ENCODE measurements at places on chromosomes 7 and 10.

GRCh38 chr7:6316226-6316625 lies 43.8 kb upstream of the CYTH3 start:
- ATAC-seq = no peak

DNA sequence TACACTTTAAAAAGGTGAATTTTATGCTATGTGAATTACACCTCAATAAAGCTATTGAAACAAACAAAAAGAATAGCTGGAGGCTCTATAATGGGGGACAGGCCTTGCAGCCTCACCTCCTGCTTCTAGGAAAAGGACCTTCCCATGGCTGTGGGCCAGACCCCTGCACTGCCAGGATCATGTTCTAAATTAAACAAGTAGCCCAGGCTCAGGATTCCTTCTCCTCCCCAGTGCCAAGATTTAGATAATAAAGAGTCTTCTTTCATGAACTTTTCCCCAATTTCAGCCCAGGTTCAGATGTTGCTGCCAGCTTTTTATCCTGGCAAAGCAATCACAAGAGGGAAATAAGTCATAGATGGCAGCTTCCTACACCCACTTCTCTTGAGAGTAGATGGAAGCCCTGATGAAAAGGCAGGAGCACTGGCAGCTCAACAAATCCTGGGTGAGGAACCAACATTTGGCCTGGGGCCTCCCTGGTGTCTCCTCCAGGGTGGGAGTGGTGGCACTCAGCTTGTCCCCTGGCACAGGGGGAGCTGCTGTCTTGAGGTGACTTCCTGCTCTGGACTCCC lies 22.2 kb upstream of the CAMK2B start:
- no peak for ATAC-seq

GRCh38 chr7:74206589-74207120 lies 3.2 kb upstream of the LAT2 start:
- peak; percentile 79 for ATAC-seq

- peak; percentile 89 for ATAC-seq
These were observed 473.9 kb downstream of the AUTS2 start for GRCh38 chr7:70072220-70072619.

DNA sequence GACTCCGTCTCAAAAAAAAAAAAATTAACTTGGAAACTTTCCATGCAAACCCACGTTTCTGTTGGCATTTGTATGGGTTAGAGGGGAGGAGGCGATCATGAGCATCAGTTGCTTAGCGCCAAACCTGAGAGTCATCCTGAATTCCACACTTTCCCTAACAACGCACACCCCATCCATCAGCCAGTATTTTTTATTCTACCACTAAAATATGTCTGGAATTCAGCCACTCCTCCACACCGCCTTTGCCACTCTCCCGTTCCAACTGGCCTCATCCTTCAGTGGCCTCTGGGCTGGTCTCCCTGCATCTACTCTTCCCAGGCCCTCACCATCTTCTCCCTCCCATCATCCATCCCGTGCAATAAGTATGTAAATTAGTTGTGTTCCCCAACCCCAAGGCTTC lies 4.7 kb upstream of the LMBR1 start:
- ATAC-seq = no peak

DNA sequence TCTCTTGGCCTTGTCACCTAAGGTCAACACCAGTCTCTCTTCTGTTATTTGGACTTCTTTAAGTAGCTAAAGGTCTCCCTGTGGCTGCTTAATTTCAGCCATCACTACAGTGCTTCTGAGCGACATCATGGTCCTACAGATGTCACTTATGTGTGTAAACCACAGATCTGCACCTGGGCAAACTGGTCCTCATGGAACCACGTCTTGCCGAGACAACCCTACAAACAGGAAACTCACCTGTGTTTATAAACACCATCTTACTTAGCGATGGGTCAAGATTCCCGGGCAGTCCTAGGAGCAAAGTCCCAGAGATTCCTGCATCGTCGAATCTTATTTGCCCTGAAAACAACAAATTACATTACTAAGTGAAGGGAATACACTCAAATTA lies 27.8 kb downstream of the KLF6 start:
- ATAC-seq = no peak

DNA sequence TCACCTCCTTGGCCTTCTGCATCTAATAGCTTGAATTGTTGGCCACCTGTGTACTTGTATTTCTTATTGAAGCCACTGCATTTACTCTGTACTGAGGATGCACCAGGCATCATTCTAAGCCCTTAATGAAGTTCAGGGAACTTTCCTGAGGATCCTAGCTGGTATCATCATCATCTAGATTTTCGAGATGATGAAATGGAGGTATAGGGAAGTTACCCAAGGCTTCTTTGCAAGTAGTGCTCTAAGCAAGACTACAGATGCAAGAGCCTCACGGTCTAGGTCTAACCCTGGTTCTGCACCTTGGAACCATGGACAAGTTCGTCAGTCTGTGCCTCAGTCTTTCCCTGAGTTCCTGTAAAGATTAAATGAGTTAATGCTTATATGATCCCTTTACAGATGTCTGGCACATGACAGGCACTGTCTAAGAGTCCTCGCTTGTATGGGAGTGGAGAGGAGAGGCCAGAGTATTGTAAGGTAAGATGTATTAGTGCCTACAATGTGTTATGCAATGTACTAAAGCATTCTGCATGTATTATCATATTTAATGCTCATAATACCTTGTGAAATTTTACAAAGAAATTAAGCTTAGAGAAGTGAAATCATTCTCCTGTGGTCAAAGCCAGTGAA lies 145.1 kb downstream of the KCNMA1 start:
- no peak for ATAC-seq

DNA sequence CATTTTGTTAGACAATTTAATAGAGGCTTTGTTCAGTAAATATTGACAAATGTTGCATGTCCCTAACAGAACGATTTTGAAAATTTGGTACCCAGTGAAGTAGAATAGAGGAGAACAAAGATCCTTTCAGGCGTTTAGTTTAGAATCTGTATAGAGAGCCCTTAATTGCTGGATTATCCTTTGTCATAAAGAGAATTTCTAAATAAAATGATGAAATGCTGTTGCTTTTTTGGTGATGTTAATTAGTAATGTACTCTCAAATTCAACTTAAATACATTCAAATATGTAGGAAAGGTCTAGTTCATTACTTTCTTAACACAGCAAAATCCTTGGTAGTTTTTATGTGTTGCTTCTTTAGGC lies 1.2 kb downstream of the LUC7L2 start:
- ATAC-seq = no peak

DNA sequence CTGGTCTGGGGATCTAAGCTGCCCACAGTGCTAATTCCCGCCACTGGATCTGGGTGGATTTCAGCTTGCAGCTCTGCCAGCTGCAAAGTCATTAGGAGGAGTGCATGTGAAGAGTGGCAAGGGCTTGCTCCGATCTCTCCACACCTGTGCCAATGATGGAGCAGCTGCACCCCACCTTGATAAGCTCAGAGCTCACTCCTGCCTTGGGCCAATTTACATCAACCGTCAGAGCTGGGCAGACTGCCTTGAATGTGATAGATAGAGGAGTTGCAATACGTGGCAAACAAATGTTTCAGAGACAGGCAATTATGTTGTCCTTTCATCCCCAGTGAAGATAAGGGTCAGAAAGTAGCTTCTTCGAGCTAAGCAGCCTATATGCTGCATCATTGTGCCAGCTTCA lies 379.9 kb downstream of the SH2D4B start:
- ATAC-seq = no peak

GRCh38 chr7:7157177-7157886 lies 25.0 kb upstream of the C1GALT1 start:
- no peak for ATAC-seq

DNA sequence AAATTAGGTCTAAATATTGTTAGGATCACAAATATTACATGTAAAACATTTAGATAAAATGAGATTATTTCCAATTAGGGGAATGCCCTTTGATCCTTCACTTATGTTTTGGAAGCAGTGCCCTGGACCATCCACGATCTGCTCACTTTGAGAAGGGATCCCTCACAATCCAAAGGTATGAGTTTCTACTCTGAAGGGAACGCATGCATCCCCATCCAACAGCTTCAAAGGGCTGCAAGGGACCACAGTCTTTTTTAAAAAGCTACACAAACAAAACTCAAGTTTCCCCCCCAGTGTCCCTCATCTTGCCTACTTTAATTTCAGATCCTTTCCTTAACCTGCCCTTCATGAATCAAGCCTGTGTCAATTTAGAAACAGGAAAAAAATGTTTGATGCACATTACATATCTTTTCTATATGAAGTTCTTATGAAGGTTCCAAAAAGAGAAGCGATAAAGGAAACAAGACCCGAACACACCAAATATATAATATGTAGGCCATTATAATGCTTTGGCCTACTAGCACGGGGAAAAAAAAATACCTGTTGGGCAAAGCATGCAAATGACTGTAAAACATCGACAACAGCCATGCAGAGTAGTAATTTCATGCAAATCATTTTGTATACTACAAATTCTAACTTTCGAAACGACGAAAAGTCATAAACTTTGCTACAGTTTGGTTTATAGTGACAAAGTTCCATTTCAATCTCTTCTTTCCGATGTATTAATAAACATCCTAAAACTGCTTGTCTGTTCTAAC lies 2.0 kb downstream of the EIF3A start:
- ATAC-seq = no peak

GRCh38 chr10:2913474-2913873 lies 153.9 kb upstream of the PFKP start:
- ATAC-seq = no peak

GRCh38 chr10:22317076-22317370 lies 835 bp downstream of the COMMD3 start:
- no peak for ATAC-seq

DNA sequence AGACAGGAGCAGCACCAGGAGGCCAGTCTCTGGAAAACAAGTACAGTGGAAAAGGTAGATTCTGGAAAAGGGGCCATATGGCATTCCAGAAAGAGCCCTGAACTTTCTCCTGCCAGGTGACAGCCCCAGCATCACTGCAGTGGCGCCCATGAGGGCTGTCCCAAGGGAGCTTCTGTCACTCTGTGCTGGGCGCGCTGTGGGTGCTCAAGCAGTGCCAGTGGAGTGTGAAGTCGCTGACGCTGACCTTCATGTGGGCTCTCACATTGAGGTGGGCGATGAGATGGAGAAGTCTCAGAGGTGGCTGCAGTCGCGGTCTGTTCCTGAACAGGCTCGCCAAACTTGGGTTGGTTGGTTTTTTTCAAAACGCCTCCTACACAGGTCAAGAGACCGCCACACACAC lies 38.2 kb downstream of the FKBP6 start:
- no peak for ATAC-seq

DNA sequence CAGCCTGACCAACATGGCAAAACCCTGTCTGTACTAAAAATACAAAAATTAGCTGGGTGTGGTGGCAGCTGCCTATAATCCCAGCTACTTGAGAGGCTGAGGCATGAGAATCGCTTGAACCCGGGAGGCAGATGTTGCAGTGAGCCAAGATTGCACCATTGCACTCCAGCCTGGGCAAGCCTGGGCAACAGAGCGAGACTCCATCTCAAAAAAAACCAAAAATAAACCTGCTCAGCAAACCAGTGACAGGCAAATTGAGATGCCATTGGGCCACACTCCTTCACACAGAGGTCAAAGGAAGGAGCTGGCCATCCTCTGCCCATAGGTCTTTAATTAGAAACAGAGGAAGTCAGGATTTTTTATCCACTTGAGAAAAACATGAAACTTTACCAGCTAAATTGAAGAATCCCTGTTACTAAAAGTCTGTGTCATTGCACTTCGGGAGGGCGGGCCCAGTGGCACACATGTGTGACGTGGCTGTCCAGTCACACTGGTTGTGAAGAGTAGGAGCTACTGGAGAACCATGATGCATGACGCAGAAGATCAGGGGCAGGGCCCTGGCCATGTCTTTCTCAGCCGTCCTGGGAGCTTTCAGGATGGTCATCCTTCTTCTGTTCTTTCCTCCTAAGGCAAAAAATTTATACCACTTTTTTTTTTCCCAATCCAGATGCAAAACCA lies 118.3 kb upstream of the ZNF438 start:
- no peak for ATAC-seq

- ATAC-seq = no peak
These were observed 2.2 kb upstream of the LAT2 start for GRCh38 chr7:74207586-74207985.

DNA sequence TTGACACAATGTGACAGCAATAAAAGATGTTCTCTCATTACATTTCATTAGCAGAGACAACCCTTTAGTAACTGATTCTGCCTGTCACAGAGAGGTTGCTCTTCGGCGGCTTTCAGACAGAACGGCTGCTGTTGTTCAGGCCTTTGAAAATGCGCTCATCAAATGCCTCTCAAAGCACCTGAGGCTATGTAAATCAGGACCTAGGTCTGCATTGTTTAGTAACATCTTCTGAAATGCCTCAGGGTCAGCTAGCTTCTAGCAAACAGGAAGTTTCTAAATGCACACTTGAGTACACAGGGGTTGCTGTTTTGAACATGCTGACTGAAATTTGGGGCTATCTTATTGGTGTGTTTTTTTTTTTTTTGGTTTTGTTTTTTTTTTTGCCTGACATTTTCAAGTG lies 143.3 kb upstream of the DKK1 start:
- no peak for ATAC-seq

GRCh38 chr7:85593355-85593754 lies 406.5 kb upstream of the SEMA3D start:
- ATAC-seq = no peak

DNA sequence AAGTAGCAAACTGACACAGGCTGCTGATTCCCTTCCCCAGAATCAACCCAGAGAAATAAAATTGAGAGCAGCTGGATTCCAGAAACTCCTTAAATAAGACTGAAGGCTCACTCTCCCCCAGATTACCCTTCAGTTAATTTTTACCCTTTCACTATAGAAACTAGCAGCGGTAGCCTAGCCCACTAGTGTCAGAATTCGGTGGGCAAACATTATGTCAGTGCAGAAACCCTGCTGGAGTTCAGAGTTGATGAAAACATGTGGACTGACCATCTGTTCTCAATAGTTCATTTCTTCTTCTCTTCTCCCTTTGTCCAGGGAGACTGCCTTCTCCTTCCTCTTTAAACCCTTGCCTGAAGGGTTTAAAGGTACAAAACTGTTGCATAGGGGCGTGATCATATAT lies 100.1 kb downstream of the PODXL start:
- no peak for ATAC-seq

GRCh38 chr7:30468791-30469190 lies 9.8 kb downstream of the NOD1 start:
- ATAC-seq = peak; percentile 35

GRCh38 chr7:1291845-1292765 lies 59.4 kb downstream of the UNCX start:
- no peak for ATAC-seq

- ATAC-seq = no peak
These were observed 754.7 kb downstream of the GRID1 start for GRCh38 chr10:85611746-85612377.

DNA sequence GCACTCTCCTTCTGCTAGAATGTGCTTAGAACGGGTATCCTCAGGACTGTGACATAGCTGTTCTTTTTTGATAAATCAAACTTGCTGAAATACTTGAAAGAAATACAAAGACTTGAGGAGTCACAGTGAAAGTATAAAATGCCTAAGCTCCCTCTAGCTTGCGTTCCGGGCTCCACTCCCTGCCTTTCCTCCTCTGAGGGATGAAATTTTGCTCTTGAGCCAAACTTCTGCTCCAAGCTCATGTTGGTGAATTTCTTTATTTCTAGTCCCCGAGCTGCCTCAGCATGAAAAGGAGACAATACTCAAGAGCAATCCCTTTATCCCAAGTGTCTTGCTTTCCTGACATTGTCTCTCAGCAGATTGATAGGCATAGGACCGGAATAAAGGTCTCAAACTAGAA lies 499.6 kb upstream of the ADARB2 start:
- ATAC-seq = no peak

- ATAC-seq = no peak
These were observed 53.1 kb downstream of the OSBPL3 start for GRCh38 chr7:24926623-24927524.

GRCh38 chr10:132696728-132697577 lies 89.0 kb downstream of the NKX6-2 start:
- no peak for ATAC-seq

All from gastroesophageal sphincter (tissue), 4 donors.